Stimulated activated CD8-positive, alpha-beta memory T cell treated with anti-CD3 and anti-CD28 coated beads, Interleukin-15, amount 100 ng/mL, for 4 hours (primary cell): ENCODE measurements at places on chromosomes 11 and 22.

DNA sequence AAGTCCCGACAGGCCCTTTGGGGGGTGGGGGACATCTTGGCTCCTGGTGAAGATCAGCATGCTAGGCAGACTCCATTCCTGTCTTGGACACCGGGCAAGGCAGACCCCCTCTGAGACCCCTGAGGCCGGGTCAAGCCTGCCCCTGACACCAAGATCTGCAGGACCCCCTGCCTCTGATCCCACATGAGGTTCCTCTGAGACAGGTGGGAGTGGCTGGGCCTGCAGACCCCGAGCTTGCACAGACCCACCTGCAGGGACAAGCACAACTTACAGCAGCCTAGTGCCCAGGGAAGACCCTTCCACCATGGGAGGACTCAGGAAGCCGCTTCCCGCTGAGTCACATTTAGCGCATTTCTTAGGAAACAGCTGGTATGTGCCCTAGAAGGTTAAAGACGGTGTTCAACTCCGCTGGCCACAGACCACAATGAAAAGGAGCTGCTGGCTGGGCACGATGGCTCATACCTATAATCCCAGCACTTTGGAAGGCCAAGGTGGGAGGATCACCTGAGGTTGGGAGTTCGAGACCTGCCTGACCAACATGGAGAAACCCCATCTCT is 15.5 kb downstream of the ARVCF start:
- DNase-seq = no peak

- no peak for DNase-seq
Observed at GRCh38 chr11:83410605-83411565, 124.7 kb upstream of the CCDC90B start.

DNA sequence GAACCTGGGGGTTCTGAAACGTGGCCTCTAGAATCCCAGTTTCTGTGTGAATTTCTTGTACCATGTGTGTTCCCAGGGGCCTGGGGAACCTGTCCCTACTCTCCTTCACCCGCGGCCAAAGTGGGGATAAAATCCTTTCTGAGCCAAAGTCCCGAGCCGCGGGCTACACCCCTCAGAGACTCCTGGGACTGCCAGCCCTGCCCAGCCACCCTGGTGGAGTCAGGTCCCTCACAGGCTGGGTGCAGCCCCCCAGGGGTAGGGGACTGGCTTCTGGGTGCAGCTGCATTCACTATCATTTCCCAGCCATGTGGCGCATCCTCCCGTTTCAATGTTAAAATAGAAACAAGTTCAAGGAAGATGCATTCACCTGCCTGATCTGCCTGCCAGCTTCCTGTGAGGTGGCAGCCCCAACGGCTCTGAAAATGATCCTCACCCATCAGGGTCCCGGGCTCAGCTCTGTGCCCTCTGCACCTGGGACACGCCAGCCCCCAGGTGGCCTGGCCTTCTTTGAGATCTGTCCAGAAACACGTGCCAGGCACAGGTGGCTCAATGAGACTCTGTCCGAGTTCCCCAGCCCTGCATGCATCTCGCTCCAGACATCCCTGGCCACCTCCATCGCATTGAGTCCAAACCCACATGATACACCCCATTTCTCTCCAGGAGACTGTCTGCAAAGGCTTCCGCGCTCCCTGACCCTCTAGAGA is 338.8 kb downstream of the CTTN start:
- no peak for DNase-seq

GRCh38 chr11:77029829-77030228 is 4.4 kb upstream of the B3GNT6 start:
- DNase-seq = no peak

- DNase-seq = no peak
Observed at GRCh38 chr11:100776212-100776896, 89.3 kb downstream of the ARHGAP42 start.
